NCI-H1436 (cell line): ENCODE measurements at places on chromosomes 1 and 21.

DNA sequence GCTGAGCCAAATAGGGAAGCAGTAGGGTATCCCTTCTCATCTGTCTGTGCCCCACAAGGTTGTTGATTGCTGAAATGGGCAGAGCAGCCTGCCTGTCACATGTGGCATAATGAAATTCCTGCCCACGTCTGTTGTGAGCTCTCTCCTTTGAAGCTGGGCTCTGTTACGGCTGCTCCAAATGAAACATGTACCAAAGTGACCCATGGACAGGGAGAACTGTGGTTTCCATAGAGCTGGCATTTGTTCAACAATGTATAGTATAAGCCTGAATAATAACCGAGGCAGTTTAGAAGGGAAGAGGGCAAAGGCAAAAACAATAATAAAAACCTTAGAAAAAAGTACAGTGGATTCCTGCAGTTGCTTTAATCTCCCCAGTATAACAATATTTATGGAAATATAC, 149.7 kb downstream of the LYPLAL1 start:
- DNase-seq = no peak

- DNase-seq = no peak
Observed at GRCh38 chr1:7915826-7916500, 24.7 kb downstream of the TNFRSF9 start.

DNA sequence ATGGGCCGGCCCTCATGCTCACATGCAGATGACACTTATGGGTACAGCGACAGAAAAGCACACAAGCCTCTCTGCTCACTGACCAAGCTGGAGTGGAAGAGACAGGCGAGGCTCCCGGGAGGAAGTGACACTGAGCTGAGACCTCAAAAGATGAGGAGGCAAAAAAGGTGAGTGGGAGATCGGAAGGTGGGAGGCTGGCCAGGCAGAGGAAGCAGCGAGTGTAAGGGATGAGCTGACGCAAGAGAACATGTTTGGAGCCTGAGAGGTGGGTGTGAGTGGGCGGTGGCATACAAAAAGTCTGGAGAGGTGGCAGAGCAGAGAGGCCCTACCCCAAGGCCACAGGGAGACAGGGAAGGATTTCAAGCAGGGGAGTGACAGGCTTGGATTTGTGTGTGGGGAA, 18.2 kb upstream of the CDCP2 start:
- DNase-seq = no peak

DNA sequence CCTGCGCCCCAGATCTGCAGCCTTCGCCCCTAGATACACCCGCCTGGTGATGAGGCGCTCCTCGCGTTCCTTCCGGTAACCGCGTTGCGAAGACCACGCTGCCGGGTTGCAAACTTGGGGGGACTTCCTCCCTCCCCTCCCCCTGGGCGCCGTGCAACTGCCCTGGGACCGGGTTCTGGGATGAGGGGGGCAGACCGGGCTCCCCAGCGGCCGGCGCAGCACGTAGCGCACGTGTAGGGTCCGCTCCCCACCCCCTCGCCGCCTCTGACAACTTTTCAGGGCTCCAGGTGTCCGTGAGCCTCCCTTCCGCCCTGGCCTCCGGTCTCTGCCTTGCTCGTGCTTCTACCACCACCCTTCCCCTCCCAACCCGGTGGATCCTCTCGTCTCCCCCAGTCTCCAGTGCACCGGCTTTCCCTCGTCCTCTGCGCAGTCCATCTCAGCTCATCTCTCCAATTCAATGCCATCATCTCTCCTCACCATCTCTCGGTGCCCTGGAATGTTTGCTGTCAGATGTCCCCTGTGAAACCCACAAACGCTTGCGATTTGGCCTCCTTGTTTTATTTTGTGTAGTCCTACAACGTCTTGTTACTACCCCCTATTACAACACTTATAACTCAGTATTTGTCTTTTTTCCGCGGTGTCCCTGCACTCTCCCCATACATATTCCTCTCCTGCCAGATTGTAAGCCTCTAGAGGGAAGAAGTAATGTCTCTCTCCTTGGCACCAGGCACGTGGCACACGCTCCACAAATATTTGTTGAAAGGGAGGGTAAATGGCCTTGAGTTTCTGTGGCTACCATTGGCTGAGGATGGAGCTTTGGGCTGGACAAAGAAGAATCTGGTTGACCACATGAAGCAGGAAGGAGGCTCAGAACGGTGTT, 782 bp downstream of the PCAT6 start:
- DNase-seq = peak; percentile 26

GRCh38 chr21:45280969-45281368, 6.7 kb downstream of the POFUT2 start:
- DNase-seq = no peak

- DNase-seq = no peak
Observed at GRCh38 chr1:92201973-92202372, 15.7 kb upstream of the C1orf146 start.

- DNase-seq = no peak
Observed at GRCh38 chr1:160256396-160257046, 5.8 kb downstream of the DCAF8 start.

- DNase-seq = no peak
Observed at GRCh38 chr1:93251966-93252365, 71.4 kb downstream of the CCDC18 start.

- no peak for DNase-seq
Observed at GRCh38 chr1:208084220-208084619, 160.0 kb downstream of the PLXNA2 start.

DNA sequence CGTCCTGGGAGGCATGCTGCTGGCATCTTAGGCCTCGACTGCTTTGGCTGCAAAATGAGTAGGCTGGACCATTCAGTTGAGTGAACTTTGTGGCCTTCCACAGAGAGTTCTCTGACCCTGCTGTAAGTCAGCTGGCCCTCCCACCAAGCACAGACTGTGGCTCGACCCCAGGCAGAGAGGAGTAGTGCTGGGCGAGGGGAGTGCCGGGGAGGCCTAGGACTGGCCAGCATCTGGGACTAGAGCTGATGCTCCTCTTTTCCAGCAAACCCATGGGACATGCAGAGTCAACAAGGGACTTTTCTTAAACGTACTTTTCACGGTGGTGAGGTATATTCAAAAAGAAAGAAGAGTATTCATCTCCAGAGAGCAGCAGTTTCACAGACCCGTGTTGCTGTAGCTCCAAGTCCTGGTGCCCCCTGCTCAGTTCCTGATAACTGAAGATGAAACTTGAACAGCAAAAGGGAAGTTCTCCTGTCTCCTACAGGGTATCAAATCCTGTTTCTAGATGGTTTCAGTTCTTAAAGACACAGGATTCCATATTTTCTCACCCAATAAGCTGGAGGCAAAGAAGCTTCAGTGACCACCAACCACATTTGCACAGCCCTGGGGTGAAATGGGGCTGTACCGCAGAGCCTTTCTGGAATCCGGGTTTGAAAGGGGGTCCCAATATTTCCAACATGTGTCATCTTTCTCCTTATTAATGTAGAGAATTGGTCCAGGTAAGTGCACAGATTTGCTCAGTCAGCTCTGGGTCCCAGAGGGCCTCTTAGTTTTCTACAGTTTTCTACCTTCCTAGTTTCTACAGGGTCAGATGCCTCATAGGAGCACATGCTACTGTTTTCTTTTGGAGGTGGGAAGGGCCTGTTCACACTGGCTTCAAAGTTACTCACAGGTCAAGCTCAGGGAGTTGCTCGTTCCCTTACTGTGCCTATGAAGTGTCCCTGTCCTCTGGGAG, 20.9 kb downstream of the BATF3 start:
- DNase-seq = no peak

DNA sequence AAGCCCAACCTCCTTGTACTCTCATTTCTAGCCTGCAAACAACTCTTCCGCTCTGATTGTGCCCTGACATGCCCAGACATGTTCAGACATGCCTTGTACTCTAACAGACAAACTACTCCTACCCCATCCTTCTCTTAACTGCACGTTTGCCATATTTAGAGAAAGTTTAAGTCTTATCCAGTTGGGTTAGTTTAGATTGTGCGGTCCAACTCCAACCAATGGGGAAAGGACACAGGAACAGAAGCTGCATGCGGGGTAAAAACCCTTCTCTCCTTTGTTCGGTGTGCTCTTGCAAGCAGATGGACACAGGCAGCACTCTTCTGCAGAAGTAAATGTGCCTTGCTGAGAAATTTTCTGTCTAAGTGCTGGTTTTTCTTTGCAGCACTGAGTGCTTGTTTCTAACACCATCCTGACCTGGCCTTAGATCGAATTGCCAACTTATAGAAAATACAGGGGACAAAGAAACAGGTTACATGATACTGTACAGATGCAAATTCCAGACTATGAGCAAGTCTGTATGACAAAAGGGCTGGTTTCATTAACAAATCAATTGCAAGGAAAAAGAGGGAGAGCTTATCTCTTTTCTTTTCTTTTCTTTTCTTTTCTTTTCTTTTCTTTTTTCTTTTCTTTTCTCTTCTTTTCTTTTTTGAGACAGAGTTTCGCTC, 35.8 kb upstream of the IFNGR2 start:
- no peak for DNase-seq

DNA sequence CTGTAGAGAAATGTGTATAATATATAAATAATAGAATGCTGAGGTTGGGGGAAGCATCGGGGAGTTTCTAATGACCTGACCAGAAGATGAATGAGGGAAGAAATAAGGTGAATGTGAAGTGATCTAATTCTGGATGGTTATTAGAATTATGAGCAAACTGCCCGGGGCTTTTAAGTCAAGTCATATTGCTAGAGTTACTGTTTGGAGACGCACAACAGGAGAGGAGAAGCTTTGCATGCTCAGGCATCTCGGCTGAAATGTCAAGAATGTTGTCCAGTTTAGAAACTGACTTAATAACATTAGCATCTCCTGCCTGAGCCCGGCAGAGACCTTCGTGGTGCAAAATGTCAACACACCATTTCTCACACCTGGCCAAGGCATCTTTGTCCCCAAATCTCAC, 119.1 kb downstream of the RRAGC start:
- DNase-seq = no peak
